GM04503 (cell line): ENCODE measurements at places on chromosomes 6 and 20.

- DNase-seq: no peak
Observed at GRCh38 chr6:8549074-8549790, 113.9 kb upstream of the SLC35B3 start.

- DNase-seq: no peak
Observed at GRCh38 chr20:17345321-17345720, 118.5 kb downstream of the PCSK2 start.

- DNase-seq: no peak
Observed at GRCh38 chr6:3138341-3138740, 19.0 kb downstream of the TUBB2A start.

DNA sequence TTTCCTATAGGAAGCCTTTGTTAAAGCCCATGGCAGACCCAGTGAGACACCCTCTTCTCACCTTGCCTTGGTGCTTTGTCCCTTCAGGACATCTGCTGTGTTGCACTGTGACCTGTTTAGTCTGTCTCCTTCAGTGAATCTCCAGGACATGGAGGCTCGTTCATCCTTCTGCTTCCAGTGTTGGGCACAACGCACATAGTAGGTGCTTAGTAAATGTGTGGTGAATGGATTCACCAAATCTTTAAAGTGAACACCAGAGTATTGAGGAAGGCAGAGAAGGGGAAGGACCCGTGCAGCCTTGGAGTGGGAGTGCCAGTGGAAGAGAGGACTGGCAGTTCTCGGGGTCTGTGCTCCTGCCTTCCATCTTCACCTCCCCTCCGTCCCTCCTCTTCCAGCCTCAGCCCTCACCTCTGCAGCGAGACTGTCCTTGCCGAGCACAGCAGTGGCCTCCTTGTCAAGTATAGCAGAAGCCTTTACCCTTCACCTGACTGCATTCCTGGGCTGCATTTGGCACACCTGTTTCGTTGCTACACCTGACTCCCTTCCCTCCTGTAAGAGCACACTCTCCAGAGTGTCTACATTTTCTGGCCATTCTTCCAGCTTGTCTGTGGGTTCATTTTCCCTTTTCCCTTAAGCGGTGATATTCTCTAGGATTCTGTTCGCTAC is 49.2 kb downstream of the ARID1B start:
- no peak for DNase-seq

- no peak for DNase-seq
Observed at GRCh38 chr6:51535327-51535726, 552.1 kb downstream of the PKHD1 start.

GRCh38 chr6:147390909-147391536 is 117.5 kb upstream of the SAMD5 start:
- DNase-seq: no peak

- DNase-seq: no peak
Observed at GRCh38 chr20:32855387-32855786, 3.3 kb upstream of the EFCAB8 start.
